ENCODE measurements at places on chromosomes 11 and 22.

DNA sequence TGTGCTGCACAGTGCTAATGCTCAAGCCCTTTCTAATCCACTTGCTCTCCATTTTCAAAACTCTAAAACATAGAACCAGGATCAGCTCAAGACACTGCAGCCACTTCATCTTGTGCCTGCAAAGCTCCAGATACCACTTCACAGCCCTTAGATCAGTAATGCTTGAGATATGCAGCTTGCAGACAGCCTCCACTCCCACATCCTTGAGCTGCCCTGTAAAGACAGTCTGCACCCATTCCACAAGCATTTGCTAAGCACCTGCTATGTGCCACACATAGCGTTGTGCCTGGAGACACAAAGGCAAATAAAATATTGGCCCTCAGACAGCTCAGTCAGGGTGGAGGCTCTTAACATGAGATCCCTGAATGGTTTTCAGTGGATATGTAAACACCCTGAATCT is 192.5 kb upstream of the SNX19 start:
- DNase-seq: no peak

DNA sequence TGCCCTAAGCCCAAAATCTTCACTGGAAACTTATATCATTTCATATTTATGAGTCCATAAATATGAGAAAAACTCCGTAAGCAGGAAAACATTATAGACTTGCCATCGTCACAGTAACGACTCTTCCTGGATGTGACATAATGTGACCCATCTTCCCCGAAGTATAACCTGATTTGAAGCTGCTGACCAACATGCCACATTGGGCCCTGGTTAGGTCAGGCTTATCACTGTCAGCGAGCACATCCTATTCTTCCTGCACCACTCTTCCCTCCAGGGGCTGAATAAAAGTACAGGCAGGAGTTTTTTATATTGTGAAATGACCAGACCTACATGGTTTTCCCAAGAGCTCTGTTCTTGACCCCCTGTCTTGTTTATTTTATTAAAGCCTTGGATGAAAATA is 12.1 kb upstream of the BLID start:
- DNase-seq: no peak

DNA sequence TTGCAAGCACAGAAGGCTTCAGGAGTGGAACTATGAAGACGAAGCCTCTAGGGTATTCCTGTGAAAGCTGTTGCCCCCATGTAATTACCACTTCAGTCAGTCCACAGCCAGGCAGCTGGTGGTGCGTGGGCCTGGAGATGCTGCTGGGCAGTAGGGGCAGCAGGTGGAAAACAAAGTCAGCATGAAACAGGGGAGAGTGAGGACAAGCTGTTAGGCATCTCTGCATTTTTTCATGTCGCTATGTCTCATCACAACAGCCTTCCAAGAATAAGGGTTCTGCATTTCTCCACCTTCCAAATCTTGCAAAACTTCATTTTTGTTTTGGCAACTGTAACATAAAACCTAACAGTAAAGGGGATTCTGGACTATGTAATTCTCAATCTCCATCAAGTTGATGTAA is 757.5 kb downstream of the NELL1 start:
- DNase-seq: no peak

DNA sequence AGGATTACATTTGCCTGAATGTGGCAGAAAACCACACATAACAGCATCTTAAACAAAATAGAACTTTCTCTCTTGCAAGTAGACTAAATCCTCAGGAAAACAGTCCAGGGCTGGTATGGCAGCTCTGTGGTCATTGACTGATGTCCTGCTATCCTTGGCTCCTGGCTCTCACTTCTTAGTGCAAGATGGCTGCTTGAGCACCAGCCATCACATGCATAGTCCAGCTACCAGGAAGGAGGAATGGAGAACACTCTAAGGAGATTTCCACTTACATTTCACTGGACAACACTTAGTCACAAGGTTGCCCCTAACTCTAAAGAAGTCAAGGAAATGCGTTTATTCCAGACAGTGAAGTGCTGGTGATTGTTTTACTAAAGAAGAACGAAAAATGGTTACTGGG is 13.6 kb downstream of the RIBC2 start:
- DNase-seq: no peak

GRCh38 chr11:74730571-74731260 is 510 bp downstream of the CHRDL2 start:
- no peak for DNase-seq

GRCh38 chr11:57407010-57407920 is 16.8 kb upstream of the PRG2 start:
- DNase-seq: no peak

- no peak for DNase-seq
These were observed 330.4 kb downstream of the BRD1 start for GRCh38 chr22:49497266-49497665.

Data from activated naive CD4-positive, alpha-beta T cell (primary cell).